ENCODE measurements at places on chromosomes 1 and 21.
A peak's percentile ranks its signal among the peaks of the same experiment; 100 is the strongest.

GRCh38 chr1:247107694-247108093 is 3.5 kb upstream of the ZNF669 start:
- DNase-seq, result no peak

GRCh38 chr21:33980276-33980916 is 64.8 kb upstream of the ATP5PO start:
- no peak for DNase-seq

- no peak for DNase-seq
Measured at GRCh38 chr1:110114173-110114572, 1.9 kb downstream of the UBL4B start.

DNA sequence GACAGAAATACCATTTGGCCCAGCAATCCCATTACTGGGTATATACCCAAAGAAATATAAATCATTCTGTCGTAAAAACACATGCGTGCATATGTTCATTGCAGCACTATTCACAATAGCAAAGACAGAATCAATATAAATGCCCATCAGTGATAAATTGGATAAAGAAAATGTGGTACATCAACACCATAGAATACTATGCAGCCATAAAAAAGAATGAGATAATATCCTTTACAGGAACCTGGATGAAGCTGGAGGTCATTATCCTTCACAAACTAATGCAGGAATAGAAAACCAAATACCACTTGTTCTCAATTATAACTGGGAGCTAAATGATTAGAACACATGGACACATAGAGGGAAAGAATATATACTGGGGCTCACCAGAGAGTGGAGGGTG is 109.6 kb upstream of the SLC35F3 start:
- DNase-seq, result no peak

GRCh38 chr1:224726441-224727182 is 110.5 kb downstream of the CNIH3 start:
- DNase-seq, result peak; percentile 33

DNA sequence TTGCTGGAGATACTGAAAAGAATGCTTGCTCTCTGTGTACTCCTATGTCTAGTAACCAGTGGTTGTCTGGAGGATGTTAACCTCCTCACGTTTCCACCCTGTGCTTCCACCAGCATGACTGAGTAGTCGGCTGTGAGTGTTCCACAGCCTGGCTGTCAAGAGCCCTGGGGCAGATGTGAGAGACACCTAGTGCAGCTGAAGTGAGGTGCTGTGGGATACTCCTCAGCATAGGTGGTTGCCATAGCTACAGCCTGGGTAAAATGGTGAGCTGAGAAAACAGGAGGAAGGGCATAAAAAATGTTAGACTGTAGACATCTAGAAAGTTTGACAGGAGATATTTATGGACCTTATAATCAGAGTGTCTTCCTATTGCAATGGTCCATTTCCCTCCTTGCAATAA is 15.8 kb downstream of the IVL start:
- no peak for DNase-seq

GRCh38 chr1:7390604-7391000 is 380.5 kb upstream of the VAMP3 start:
- DNase-seq, result no peak

GRCh38 chr1:20223551-20224419 is 37.5 kb upstream of the PLA2G2C start:
- DNase-seq, result no peak

- DNase-seq, result no peak
Measured at GRCh38 chr1:38529391-38529790, 330.2 kb downstream of the RRAGC start.

DNA sequence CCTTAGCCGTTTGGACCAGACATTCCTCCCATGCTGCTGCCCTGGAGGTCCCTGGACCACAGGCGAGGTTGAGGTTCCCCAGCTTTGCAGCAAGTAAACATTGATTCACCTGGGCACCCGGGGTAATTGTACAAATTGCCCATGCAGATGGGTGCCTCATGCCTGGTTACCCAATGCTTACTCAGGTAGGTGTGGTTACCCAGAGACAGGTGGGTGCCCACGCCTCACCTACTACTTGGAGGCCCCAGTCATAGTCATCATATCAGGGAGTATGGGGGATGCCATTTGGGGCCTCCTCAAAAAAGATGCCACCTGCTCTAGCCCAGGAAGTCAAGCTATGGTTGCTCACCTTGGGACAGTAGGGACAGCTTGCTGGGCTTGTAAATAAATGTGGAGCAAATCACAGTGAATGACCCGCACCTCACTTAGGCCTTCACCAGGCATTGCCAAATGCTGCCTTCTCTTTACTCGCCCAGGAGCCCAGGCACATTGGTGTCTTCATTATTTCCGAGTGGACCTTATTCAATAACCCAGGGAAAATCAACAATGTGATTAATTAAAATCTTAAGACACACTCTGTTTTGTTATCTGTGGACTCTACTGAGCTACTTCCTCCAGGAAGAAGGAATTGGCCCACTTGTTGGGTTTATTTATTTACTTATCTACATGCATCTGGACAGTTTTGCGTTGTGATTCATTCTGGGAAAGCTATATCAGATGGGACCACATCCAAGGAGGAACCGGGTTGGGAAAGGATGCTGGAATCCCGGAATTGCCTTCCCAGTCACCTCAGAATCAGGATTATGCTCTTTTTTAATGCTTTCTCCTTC is 35.6 kb upstream of the GRHL3 start:
- no peak for DNase-seq

DNA sequence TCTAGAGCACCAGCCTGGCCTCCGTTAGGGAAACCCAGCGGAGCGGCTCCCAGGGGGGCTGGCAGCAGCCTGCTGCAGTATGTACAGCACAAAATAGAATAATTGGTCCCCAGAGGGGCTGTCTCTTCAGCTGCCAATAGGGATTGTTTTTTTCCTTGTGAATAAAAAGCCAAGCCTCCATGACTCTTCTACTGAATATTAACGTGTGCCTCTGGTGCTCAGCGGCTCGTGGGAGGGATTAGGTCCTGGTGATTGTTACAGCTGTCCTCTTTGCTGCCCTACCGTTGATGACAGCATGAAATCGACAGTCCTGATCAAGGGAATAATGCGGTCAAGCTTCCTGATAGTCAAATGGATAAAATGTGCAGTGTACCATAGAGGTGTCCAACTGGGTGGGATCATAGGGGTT is 190.7 kb upstream of the RUNX1 start:
- no peak for DNase-seq

- no peak for DNase-seq
Measured at GRCh38 chr21:38500073-38500472, 1.8 kb upstream of the ERG start.

GRCh38 chr1:173417563-173417962 is 59.6 kb upstream of the PRDX6 start:
- DNase-seq, result no peak

GRCh38 chr21:17699524-17700189 is 87.0 kb upstream of the BTG3 start:
- DNase-seq, result no peak

DNA sequence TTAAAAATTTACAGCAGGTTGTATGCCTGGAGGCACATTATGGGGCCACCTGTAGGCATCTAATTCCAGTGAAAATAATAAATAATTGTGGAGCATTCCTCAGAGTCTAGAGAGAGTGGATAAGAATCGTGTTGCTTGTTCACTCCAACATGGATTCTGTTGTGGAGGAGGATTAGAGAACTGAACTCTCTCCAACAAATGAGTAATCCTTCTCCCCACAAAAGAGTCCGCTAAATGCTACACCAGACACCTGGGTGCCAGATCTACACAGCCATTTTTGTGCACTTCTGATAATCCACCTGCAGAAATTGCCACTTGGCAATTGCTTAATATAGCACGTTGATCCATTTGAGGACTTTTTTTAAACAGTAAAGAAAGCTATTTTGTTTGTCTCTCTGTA is 113.7 kb upstream of the DPYD start:
- no peak for DNase-seq

DNA sequence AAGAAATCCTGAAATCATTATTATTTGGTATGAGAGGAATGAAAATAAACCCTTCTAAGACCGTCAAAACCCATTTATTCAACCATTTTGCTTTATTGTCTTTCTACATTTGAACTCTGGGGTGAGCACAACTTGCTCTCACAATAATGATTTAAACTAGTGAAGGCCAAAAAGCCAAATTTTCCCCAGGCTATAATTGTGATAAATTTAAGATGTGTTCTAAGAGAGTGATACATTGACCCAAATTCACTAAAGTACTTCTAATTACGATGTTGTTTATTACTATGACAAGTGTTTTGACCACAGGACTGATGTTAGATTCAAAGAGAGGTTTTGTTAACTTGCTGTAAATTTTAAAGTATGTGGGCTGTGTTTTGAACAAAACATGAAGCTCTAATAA is 670.9 kb upstream of the NR5A2 start:
- DNase-seq, result no peak

DNA sequence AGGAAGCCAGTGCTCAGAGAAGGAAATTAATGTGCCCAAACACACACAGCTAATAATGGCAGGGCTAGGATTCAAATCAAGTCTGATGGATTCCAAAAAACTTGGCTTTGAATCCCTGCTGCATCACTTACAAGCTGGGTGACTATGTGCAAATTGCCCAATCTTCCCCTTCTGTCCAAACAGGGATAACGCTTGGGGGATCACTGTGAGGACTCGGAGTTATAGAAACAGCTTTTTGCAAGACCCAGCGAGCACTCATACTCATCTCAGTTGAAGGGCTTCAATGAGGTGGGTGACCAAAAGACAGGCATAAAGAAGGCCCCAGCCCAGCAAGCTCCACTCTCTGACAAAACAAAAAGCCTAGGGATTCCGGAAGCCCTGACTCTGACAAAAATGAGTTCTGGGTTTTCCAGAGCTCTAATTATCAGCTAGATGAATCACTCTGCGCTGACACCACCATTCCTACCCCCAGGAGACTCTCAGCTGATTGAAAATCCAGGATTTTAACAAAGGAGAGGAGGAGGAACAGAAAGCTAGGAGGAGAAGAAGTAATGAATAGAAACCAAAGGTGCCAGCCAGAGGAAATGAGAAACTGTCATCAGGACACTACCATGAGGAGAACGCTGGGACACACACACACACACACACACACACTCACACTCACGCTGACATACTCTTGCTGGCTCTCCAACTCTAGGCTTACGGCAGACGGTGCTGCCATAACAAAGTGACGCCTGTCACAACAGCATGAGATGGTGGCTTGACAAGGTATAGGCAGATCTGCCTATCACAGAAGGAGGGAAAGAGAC is 1.6 kb upstream of the STK40 start:
- no peak for DNase-seq

DNA sequence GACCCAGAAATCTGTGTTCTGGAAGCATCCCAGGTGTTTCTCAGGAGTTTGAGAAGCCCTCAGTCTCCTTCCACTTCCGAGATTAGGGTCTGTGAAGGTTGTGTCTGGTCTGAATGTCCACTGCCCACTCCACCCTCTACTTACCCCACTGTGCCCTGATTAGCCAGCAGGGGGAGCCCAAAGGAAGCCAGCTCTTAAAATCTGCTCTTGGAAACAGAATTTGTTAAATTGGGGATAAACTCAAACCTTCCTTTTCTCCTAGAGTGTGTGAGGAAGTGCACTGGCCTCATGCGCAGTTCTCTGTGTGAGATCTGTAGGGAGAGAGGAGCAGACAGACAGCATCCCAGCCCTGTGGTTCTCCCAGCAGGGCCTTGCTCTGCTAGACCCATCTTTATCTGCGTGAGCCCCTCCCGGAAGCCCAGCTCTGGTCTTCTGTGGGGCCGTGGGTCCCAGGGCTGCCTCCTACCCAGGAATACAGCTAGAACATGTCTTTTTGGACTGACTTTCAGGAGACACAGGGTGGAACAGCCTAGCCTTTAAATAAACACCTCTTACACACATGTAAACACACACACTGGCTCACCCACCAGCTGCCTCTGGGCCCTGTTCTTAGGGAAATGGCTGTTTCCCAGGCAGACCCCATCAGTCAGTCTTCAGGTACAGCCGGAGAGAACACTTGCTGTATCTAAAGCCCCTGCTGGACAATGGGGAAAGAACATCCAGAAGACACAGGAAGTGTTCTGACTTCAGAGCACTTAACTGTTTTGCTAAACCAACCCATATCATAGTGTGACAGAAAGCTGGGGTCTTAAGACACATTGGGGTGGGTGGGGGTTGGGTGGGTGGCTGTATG is 52.2 kb downstream of the SMYD2 start:
- DNase-seq, result peak; percentile 48

DNA sequence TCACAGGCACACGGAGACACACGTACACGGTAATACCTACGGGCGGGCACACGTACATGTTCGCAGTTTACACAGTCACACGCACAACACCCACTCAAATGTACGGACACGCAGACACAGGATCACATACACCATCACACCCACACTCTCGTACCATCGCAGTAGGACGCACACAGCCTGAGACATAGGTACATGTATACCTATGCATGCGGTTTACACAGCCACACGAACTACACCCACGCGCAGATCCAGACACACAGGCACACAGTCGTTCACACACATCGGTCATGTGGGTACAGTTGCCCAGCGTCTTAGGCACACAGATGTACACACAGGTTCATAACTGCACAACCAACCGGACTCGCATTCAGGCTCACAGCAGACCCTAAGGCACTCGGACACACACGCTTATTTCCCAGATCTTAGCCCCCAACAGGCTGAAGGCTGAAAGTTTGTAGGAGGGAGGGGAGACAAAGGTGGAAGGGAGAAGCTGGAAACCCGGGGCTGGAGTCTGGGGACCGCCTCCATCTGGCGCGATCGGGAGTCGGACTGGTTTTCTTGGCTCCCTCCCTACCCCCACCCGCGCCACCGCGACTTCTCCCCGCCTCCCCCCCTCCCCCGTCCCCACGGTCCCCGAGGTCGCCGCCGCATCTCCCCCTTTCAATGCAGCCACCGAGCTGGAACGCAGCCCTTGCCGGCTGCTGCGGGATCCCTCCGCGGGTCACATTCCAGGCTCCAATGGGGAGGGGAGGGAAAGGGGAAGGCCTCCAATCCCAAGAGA is 51.9 kb upstream of the SYNC start:
- DNase-seq, result peak; percentile 59

- DNase-seq, result no peak
Measured at GRCh38 chr1:223775054-223775453, 62.7 kb downstream of the CAPN2 start.

DNA sequence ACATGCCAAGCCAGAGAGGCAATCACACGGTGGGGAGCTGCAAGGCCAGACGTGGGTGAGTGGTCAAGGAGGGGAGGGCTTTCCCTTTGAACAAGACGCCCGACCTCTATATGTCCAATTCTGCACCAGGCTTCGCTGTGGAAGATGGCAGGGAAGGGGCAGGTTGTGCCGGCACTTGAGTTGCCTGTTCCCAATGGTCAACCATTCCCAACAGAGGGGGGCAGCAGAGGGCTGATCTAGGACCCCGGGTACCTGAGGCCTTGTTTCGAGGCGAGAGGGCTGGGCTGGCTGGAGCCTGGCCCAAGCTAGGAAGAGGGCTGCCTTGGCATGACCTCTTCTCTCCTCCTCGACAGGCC is 64.9 kb downstream of the TMEM53 start:
- DNase-seq, result peak; percentile 55

- no peak for DNase-seq
Measured at GRCh38 chr1:116724765-116725375, 29.4 kb upstream of the CD2 start.

DNA sequence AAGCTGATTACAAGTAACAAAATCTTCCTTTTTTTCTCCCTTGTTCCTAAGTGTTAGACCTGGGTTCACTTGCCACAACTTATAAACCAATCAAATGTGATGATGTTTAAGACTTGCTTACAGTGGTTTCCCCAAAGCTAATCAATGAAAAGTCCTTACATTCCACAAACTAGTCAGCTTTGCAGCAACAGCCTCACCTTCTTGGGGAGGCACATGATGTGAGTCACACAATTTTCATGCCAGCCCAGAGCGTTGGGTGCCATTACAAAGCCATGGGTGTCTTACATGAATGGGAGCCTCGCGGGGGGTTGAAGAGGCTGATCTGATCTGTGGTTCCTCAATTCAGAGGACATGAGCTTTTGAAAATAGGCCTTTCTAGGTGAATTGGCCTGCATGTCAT is 91.6 kb upstream of the UBE2U start:
- no peak for DNase-seq

Data from ovary (tissue), 10 donors.